ENCODE measurements at places on chromosomes 5 and 9.

DNA sequence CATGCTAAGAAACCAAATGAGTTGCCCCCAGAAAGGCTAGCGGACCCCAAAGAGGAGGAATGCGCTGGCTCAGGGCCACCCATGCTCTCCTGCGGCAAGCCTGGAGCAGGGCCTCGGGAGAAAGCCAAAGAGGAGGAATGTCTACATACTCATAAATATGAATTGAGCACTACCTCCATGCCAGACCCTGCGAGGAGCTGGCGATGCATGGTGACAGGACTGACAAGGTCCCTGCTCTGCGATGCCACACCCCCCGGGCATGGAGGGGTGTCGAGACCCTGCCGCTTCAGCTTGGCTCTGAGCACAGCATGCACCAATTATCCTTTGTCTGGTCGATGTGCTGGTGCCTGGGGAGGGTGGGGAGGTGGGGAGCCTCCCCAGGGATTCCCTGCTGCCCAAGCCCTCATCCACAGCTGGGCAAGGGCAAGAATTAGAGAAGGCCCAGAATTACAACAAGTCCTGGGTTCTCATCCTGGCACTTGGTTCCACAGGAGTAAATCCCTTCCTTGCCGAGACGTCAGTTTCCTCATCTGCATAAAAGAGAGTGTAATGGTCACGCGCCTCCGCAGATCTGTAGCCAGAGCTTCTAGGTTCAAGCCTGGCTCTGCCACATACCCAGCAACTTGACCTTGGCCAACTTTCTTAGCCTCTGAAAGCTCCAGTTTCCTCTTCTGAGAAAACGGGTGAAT lies 74.4 kb downstream of the FAM114A2 start:
- DNase-seq, result no peak

- DNase-seq, result no peak
Measured at GRCh38 chr5:144141585-144141984, 28.9 kb downstream of the YIPF5 start.

DNA sequence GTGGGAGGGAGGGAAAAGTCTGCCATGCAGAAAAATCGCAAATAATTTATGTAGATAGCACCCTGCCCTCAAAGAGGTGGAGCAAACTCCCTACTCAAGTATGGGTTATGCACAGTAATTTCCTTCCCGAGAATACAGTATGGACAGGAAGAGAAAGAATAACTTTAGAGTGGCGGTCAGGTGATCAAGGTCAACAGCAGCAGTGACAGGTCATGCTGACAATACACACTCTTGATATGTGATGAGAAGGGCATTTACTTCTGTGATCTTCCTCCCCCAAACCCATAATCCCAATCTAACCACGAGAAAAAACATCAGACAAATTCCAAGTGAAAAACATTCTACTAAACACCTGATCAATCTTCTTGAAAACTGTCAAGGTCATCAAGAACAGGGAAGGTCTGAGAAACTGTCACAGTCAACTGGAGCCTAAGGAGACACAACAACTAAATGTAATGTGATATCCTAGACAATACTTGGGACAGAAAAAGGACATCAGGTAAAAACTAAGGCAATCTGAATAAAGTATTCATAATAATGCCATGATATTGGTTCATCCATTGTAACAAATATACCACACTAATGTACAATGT lies 11.7 kb downstream of the BICD2 start:
- no peak for DNase-seq

DNA sequence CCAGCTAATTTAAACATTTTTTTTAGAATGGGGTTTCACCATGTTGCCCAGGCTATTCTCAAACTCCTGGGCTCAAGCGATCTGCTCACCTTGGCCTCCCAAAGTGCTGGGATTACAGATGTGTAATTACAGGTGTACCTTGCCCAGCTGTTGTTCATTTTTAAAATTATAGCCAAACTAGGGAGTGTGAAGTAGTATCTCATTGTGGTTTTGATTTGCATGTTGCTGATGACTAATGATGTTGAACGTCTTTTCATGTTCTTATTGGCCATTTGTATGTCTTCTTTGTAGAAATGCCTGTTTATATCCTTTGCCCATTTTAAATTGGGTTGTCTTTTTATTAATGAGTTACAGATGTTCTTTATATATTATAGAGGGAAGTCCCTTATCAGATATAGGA lies 31.5 kb downstream of the EHMT1 start:
- no peak for DNase-seq

DNA sequence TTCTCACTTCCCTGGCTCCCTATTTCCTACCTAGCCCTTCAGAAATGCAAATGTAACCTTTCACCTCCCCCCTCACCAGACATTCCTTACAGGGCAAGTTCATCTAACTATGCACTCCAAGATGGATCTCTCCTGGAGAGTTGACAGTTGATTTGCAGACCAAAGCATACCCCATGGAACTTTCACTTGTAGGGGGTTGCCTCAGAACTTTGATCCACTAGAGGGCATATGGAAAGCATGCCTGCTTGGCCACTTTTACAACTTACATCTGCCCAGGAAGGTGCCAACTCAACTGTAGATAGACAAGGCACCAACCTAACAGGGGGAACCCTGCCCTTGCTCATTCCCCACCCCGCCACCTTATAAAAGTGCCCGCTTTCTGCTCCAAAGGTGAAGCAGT lies 187.8 kb downstream of the NXNL2 start:
- no peak for DNase-seq

DNA sequence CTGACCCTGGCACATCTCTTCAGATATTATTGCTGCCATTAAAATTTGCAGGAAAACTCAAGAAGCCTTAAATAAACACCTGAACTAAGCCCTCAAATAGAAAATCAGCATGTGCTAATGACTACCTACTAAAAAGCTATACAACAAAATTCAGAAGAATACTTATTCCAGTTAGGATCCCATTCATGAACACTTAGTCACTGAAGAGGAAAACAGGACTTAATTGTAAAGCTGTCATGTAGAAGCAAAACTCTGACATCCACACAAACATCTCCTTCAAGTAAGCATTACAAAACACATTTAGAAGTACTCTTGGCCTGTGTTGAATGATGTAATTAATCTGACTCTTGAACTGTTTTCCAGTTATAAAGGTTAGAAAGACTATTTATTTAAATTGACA lies 19.9 kb downstream of the ELL2 start:
- DNase-seq, result no peak

- DNase-seq, result no peak
Measured at GRCh38 chr5:2810644-2811043, 59.2 kb upstream of the IRX2 start.

DNA sequence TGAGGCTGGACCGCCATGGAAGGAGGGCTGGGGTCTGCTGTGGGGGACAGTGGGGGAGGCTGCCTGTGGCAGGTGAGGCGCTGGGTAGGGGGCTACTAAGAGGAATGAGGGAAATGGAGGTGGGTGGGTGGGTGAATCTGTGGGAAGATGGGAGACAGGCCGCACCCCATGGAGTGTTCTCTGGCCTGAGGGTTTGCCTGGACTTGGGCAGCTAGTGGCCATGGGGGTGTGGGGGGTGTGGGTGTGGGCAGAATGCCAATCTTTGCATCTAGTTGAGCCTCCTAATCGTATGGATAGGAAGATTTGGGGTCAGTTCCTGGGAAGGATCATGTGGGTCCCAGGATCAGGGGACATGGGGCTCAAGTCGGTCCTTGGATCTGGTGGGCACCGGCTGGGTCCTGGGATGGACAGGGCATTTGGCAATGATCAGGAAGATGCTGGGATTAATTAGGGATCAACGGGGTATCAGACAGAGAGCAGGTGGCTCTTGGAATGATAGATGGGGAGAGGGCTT lies 518 bp downstream of the ZDHHC12 start:
- no peak for DNase-seq

DNA sequence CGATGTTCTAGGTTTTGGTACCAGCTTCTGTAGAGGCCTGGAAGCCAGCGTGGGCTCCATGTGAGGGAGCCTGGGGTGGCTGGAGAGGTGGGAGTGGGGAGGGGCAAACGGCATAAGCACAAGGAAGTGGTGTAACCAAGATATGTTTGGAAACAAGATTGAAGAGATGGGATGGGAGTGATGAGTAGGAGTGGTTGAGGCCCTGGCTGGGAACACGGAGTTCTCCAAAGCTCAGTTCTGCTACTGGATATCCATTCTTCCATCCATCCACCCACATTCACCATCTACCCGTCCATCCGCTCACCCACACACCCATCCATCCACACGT lies 12.2 kb downstream of the TSPAN17 start:
- no peak for DNase-seq

- DNase-seq, result no peak
Measured at GRCh38 chr9:34650816-34651215, 1.2 kb upstream of the IL11RA start.

DNA sequence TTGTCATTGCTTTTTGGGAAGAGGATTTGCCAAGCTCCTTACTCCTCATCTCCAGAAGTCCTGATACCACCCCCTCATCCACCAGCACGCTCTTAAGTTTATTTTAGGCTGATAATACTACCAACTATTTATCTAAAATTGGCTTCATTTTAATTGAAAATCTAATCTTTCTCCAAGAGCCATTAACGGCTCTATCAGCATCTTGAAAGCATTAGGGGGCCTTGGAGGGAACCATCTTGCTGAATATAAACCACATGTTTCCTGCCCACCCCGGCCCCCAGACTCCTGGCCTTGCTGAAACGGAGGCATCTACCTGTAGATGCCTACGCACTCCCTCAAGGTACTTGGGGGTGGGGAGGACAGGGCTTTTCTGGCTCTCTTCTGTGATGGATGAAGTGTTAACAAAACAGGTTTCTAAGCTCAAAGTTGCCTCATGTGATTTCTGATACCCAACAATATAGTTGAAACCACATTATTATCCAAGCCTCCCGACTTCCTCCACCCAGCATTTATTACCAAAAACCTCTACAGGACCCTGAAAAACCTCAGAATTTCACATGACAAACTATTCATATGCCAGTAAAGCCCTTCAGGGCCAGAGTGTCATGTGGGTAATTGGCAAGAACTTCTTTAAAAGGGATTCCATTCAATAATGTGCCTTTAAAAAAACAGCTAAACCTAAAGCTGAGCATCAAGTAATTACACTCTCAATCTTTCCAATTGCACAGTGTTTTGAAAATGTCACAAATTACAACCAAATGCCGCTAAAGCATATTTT lies 96.7 kb downstream of the SAXO1 start:
- DNase-seq, result no peak

- DNase-seq, result no peak
Measured at GRCh38 chr9:119934497-119934896, 565.3 kb upstream of the BRINP1 start.

DNA sequence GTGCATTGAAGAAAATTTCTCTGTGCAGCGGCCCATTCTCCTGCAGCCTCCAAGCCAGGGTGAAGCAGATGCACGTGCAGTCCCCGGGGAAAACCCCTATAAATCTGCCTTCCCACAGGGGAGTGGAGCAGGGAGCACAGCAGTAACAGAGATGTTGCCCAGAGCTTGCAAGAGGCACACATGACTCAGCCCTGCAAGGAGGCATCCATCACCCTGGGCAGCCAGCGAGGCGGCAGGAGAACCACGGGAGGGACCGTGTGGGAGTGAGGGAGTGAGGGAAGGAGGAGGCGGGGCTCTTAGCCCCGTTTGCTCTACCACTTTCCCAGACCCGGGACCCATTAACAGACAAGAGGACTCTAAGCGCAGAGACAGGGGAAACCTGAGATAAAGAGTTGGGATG lies 96.2 kb upstream of the ARAP3 start:
- no peak for DNase-seq

- DNase-seq, result no peak
Measured at GRCh38 chr5:42360616-42361314, 62.5 kb upstream of the GHR start.

GRCh38 chr5:161966564-161966963 lies 101.0 kb upstream of the GABRG2 start:
- no peak for DNase-seq

DNA sequence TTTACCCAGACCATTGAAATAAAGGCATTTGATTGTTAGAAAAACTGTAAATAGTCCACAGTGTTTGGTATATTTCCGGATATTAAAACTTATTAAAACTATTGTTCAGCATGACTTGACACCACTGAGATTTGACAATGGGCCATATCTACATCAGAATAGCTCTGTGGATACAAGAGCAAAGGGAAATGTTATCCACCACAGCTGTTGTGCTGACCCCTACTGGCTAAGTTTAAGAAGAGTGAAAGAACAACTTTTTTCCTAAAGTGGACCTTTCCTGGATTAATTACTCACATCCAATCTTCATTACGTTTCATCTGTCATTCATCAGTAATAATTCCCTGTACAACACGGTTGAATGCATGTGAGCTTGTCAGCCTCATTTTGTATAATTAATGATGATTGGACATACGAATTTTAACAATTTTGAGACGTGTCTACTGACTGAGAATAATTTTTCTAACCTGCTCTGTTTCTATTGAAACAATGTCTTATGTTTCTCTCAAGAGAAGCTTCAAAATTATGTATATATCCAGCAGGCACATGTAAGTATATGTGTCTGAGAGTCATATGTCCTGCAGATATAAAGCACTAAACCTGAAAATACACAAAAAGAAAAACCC lies 1952.6 kb downstream of the MAT2B start:
- DNase-seq, result no peak

- DNase-seq, result no peak
Measured at GRCh38 chr9:14186096-14186495, 127.8 kb downstream of the NFIB start.

DNA sequence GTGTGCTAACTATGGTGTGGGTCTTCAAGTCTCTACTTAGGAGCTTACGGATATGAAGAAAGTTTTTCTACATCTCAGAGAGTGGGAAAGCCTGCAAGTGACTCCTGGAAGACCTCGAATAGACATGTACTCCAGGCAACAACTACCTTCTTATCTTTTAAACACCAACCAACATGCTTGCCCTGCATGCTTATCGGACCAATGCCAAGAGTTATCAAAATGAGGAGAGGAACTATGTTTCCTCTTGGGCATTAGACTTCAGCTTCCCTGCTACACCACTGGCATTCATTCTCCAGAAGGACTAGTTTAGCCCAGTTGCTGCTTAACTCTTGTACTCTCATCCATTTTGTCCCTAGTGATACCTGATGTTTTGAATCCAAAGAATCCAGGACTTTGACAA lies 74.7 kb upstream of the MAN2A1 start:
- no peak for DNase-seq

DNA sequence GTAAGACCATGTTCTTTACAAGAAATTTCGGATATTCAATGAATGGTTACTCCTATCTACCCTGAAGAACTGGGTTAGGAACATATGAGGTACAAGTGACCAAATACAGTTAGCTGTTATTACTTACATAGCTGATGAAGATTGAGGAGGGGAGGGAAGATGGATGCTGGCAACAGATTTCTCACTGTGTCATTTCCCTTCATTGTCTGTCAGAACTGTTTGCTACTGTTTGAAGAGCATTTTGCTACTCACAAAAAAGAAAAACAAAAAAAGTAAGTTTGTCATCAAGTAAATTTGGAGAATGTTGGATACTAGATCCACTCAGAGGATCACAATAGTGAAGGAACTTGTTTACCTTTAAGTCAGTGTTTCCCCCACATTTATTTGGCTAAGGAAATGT lies 53.7 kb downstream of the ENC1 start:
- no peak for DNase-seq

GRCh38 chr9:109161471-109161870 lies 5.6 kb downstream of the FRRS1L start:
- DNase-seq, result no peak

- DNase-seq, result no peak
Measured at GRCh38 chr5:39164529-39165402, 54.6 kb downstream of the FYB1 start.

- DNase-seq, result no peak
Measured at GRCh38 chr5:56319526-56320181, 86.5 kb upstream of the ANKRD55 start.

Measured in NCI-H2081 treated with DMSO at 0.1 percent for 48 hours (cell line).